ENCODE measurements at places on chromosomes 2 and 18.

- no peak for DNase-seq
Observed at GRCh38 chr2:228239207-228239906, 57.9 kb upstream of the SPHKAP start.

DNA sequence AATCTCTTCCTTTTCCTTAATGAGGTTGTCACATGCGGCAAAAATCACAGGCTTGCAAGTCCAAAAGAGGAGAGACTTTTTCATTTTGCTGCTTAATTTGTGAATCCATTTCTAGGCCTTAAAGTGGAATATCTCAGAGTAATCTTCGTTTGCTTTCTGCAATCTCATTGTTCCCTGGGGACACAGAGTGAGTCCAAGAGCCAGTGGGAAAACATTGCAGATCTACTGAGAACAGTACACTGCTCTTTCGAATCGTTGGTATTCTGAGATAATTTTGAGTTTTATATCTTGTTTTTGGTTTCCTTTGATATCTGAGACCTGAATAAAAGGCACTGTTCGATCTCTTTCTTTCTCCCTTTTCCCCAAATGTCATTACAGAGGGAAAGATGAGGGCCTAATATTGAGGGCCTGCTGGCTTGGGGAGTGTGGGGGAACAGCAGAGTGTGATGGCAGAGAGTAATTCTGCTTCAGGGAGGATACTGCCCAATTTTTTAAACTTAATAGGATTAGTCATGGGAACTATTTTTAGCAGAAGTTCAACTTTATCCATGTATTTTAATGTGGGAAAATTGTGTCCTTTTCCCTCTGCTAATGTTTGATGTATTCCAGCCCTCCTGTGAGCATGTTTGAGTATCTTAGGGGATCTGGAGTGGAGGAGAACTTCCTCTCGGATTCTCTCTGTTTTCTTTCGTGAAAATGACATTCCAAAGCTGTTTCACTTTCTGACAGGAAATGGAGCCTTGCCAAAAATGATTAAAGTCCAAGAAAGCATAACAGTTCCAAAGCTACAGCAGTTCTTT lies 418.2 kb upstream of the ZEB2 start:
- no peak for DNase-seq

GRCh38 chr18:76573325-76574025 lies 78.4 kb upstream of the ZNF516 start:
- no peak for DNase-seq

- no peak for DNase-seq
Observed at GRCh38 chr2:234840336-234840735, 111.5 kb upstream of the SH3BP4 start.

- DNase-seq: no peak
Observed at GRCh38 chr2:12168791-12169388, 422.5 kb downstream of the LPIN1 start.

GRCh38 chr2:223688094-223688835 lies 86.1 kb upstream of the SCG2 start:
- DNase-seq: no peak

- no peak for DNase-seq
Observed at GRCh38 chr18:76246590-76246989, 248.5 kb downstream of the ZNF516 start.

- DNase-seq: no peak
Observed at GRCh38 chr2:160474319-160474645, 19.3 kb downstream of the RBMS1 start.

DNA sequence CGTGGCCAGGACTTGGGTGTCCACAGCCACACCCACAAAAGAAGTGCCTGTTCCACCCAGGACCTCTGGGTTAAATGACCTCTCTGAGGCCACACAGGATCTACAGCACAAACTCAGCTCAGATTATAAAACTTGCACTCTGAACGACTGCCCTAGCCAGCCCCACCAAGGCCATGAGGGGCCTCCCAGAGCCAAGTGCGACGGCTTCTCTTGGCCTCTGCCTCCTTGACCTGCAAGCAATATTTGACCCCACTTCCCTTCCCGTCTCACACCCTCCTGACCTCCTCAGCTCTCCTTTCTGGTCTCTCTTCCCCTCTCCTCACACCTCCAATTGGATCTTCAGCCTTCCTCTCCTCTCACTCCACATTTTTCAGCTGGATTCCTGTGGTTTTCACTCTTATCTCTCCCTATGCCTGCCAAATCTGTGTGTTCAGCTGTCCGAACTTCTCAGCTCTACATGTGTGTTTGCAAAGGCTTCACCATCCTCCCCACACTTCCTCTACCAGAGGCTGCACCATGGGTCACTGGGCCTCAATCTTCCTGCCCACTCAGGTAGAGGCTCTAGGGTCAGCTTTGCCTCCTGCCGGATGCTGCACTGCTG lies 25.3 kb upstream of the STEAP3 start:
- no peak for DNase-seq

GRCh38 chr18:3538954-3539617 lies 89.1 kb downstream of the TGIF1 start:
- no peak for DNase-seq

DNA sequence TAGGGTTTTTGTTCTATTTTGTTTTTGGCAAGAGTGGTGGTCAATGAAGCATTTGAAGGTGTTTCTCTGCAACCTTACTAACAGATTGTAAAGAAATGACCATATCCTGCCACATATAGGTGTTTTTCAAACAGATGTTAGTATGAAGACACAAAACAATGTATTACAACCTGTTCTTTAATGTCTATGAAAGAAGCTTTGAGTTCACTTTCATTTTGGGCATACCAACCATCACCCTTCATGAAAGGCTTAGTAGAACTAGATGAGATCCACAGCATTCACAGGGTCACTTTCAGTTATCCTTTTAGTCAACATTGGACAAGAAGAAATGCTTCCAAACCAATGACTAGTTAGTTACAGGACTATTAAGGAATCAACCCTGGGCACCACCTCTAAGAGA lies 95.1 kb downstream of the EHBP1 start:
- DNase-seq: peak; percentile 13

GRCh38 chr2:106292627-106293026 lies 98.5 kb upstream of the UXS1 start:
- DNase-seq: no peak

GRCh38 chr2:100615886-100616285 lies 53.1 kb downstream of the PDCL3 start:
- DNase-seq: no peak

- no peak for DNase-seq
Observed at GRCh38 chr2:232504438-232504837, 15.8 kb upstream of the PRSS56 start.

GRCh38 chr2:60530660-60531281 lies 22.7 kb downstream of the BCL11A start:
- DNase-seq: no peak

Measured in GM13977 (cell line).